ENCODE measurements at places on chromosomes 6 and 20.

- no peak for DNase-seq
These were observed 134.2 kb upstream of the LRFN2 start for GRCh38 chr6:40721271-40721952.

GRCh38 chr6:120290964-120291363 lies 941.4 kb upstream of the MAN1A1 start:
- DNase-seq, result no peak

- DNase-seq, result no peak
These were observed 76.3 kb downstream of the SYCP2L start for GRCh38 chr6:10963113-10963512.

- peak; percentile 18 for DNase-seq
These were observed 20.1 kb downstream of the PLCB1 start for GRCh38 chr20:8152183-8152582.

DNA sequence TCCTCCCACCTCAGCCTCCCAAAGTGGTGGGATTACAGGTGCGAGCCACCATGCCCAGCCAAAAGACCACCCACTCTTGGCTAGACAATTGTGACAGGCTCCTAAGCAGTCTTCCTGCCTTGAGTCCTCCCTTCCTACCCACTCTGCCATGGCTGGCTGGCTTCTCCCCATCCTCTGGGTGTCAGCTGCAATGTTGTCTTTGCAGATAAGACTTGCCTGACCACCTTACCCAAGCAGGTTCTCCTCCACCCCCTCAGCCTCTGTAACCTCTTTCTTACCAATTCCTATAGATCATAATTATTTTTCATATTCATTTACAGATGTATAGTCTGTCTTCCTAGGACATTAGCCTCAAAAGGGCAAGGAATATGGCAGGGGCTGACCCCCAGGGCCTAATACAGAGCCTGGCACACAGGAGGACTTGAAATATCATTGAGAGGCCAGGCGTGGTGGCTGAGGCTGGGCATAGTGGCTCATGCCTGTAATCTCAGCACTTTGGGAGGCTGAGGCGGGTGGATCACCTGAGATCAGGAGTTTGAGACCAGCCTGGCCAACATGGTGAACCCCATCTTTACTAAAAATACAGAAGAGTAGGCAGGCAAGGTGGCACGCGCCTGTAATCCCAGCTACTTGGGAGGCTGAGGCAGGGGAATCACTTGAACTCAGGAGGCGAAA lies 28.7 kb upstream of the SPAG4 start:
- peak; percentile 1 for DNase-seq

- peak; percentile 81 for DNase-seq
These were observed 158.8 kb downstream of the CDH26 start for GRCh38 chr20:60117065-60117464.

GRCh38 chr6:137166247-137167098 lies 7.0 kb downstream of the IL22RA2 start:
- no peak for DNase-seq

DNA sequence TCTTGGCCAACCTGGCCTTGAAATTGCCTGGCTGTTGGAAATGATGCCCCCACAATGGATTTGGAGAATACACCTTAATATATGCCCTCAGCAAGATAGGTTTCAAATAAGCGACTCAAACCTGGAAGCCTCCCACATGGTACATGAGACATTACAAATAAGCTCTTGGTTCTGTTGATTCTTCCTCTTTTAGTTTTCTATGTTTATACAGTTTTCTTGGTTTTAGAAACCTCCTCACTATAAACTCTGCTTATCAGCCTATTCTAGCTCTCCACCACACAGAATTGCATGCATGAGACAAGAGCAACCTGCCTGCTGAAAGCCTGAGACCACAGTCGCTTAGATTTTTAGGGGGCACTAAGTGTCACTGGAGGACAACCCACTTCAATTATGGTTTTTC lies 108.8 kb upstream of the PREP start:
- DNase-seq, result no peak

GRCh38 chr6:84046755-84047154 lies 13.2 kb downstream of the MRAP2 start:
- DNase-seq, result no peak

GRCh38 chr6:15892369-15892768 lies 229.5 kb upstream of the DTNBP1 start:
- DNase-seq, result no peak

GRCh38 chr6:35769211-35769610 lies 7.2 kb upstream of the CLPSL2 start:
- DNase-seq, result no peak

- DNase-seq, result no peak
These were observed 262.7 kb downstream of the PREX1 start for GRCh38 chr20:48564982-48565539.

DNA sequence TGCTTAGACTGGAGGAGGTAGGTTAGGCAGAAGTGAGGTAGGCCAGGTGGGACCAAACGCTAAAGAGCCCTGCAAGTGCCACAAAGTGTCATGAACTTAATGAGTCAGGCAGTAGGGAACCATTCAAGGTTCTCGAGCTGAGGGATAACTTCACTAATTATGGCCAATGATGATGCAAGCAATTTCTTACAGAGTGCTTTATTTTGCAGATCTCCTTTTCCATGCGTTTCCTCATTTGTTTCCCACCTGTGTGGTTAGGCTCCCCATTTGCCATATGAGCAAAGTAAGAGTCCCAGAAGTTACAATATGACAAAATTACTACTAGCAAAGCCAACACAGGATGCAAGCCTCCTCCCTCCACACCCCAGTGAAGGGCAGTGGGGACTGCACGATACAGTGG lies 36.5 kb upstream of the PSMF1 start:
- DNase-seq, result no peak

DNA sequence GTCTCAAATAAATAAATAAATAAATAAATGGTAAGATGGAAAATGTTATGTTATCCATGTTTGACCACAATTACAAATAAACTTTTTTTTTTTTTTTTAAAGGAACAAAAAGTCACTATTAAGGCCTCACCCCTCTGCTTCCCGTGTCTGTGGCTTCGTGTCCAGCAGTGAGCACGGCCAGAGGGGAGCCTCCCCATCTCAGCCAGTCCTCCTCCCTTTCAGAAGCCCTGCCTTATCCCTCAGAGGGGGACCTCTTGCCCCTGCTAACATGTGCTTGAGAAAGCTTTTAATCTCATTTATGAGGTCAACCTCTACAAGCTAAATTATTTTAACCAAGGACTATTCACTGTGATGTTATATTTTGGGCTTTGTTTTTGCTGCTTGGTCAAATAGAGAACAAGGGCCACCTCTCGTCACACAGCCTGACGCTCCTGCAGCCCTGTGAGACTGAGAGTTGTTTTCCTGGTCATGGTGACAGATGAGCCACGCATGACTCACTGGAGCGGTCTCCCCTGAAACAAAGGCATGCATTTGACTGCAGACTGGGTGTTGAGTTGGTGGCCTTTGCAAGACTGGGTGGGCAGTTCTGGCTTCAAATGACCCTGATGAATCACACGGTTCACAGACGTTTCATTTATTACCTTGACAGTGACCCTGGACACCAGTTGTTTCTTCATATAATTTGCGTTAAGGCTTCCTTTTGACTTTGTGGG lies 131.8 kb downstream of the TIAM2 start:
- DNase-seq, result peak; percentile 55
